ENCODE measurements at places on chromosomes 4 and X. TPM values are rescaled to one million over a fixed set of nuclear protein-coding genes. Genes with fewer than 3 reads are reported as not detected.

- ATAC-seq = no peak
Measured at GRCh38 chr4:2090642-2091041, 31.5 kb downstream of the NAT8L start.

The CPLX1 gene
- total RNA-seq = 7.9 TPM

The CXCL3 gene
- 0.45 TPM for total RNA-seq

DNA sequence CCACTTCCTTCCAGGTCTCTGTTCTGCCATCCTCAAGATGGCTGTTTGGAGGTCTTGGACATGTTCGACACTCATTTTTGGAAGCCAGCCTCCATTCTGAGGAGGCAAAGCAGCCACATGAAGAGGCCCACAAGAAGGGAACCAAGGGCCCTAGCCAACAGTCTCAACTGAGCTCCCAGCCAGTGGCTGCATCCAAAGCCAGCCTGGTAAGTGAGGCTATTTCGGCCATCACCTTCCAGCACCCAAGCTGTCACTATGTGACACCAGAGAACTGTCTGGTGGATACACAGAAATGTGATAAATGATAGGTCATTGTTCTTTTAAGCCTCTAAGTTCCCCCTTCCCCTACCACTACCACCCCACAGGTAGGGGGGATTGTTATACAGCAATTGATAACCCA, 127.2 kb downstream of the NPNT start:
- ATAC-seq = no peak

The CCDC110 gene
- 1.0 TPM for total RNA-seq
